ENCODE measurements at places on chromosomes 5 and 9. TPM values are rescaled to one million over a fixed set of nuclear protein-coding genes. Genes with fewer than 3 reads are reported as not detected.

RRAGA gene
- 56.8 TPM for total RNA-seq

COL5A1 gene
- total RNA-seq: not detected

NR5A1 gene
- total RNA-seq: not detected

PCDHB10 gene
- total RNA-seq: not detected

PCDHB5 gene
- not detected for total RNA-seq

WNT8A gene
- not detected for total RNA-seq

SV2C gene
- total RNA-seq: not detected

ENHO gene
- total RNA-seq: not detected

HMMR gene
- 26.8 TPM for total RNA-seq

- no peak for DNase-seq
Observed at GRCh38 chr5:138950421-138951031, 75.4 kb upstream of the LRRTM2 start.

DNA sequence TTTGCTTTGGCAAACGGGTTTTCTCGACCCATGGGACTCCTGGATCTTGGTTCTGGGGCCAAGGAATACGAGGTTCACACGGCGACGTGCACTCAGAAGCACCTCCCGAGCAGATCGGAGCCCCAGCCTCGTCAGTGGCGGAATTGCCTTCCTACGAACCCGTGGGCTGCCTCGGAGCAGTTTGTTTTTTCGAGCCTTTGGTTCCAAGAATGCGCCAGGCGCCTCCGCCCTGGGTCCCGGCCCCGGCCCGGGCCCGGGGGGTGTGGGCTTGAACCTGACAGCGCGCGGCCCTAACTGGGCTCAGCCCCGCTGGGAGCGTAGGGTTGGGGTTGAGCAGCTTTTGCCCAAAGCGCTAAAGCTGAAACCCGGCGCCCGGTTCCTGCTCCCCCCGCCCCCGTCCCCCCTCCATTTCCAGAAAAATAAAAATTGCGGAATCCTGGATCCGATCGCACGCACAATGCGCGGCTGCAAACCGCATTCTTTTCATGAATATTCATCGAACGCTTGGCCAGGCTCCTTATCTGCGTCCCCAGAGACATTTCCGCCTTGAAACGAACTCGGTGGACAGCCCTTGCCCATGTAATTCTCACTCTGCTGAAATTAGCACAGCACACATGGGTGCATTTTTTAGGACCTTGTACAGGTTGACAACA lies 1.0 kb downstream of the BASP1 start:
- no peak for DNase-seq

GRCh38 chr5:86565197-86565789 lies 52.4 kb upstream of the COX7C start:
- DNase-seq: no peak

GRCh38 chr9:113151696-113152630 lies 1.2 kb downstream of the SLC31A2 start:
- DNase-seq: no peak

DNA sequence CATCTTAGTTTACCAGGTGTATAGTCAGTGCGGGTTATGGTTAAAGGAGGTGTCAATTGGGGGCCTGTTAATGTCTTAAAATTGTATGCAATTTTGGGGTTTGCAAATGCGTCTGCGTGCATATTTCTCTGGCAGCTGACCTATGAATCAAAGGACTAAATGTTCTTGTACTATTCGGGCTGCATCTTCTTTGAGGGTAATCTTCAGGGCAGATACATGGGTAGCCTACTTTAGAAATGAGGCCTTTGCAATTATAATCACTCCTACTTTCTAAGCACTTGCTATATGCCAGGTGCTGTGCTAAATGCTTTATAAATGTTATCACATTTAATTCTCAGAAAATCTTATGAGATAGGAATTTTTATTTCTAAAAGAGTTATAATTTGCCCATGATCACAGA lies 58.2 kb downstream of the NDFIP1 start:
- DNase-seq: no peak

DNA sequence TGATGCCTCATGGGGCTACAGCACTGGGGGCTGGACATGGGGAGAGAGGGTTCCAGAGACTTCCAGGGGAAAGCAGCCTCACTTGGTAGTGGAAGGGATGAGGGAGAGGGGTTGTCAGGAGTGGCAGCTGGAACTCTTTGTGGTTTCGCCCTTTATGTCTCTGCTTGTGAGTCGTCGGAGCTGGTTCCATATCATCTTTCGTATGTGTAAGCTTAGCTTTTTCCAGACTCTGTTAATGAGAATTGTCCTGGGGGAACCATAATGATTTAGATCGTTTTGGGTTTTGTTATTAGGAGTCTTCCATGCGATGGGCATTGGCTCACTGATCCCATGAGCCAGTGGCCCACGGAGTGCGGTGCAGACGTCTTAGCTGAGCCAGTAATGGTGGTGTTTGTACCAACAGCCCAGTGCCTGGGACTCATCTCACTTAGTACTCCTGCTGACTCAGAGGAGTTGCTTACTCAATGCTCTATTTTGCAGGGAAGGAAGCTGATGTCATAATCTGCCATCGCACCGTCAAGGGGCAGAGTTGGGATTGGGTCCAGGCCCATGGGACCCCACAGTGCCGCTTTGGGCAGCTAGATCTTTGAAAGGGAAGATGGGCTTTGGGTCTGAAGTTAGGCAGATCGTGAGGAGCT lies 48.5 kb downstream of the NEK6 start:
- no peak for DNase-seq

- DNase-seq: peak; percentile 83
Observed at GRCh38 chr5:178113141-178113787, at the start of gene N4BP3. Gene N4BP3 (plus strand): TSS chr5:178113532. CDS start chr5:178119584, 6,052 bp downstream.

GRCh38 chr5:35337340-35338156 lies 107.3 kb upstream of the PRLR start:
- DNase-seq: no peak

GRCh38 chr5:86974955-86975354 lies 292.7 kb upstream of the RASA1 start:
- DNase-seq: no peak

DNA sequence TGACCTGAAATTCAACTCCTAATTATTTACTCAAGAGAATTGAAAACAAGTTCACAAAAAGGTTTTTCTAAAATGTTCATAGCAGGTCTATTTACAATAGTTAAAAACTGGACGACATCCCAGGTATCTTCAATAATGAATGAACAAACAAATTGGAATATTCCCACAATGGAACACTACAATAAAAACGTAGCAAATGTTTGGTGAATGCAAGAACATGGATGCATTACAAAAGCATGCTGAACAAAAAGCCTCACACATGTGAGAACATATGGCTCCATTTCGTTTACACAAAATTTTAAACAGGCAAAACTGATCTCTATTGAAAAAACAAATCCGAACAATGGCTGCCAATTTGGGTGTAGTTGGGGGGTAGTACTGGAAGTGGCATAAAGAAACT lies 669.9 kb downstream of the MTRR start:
- no peak for DNase-seq

GRCh38 chr5:134153241-134153640 lies 23.5 kb downstream of the SKP1 start:
- no peak for DNase-seq

DNA sequence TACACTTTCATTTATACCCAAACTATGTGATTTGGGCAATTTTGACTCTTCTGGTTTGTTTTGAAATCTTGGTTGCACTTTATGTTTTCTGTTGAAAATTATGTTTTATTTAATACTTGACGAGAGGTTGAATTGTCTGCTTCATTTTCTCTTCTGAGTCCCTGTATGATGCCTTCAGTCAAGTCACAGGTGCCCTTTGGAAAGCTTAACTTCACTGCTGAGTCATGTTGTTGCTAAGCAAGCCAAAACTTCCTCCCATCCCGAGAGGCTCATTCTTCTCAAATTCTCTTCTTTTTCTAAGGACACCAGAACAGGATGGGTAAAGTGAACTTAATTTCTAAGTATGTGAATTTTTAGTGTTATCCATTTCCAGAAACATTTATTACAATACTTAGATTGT lies 455.3 kb upstream of the PTGER4 start:
- no peak for DNase-seq

DNA sequence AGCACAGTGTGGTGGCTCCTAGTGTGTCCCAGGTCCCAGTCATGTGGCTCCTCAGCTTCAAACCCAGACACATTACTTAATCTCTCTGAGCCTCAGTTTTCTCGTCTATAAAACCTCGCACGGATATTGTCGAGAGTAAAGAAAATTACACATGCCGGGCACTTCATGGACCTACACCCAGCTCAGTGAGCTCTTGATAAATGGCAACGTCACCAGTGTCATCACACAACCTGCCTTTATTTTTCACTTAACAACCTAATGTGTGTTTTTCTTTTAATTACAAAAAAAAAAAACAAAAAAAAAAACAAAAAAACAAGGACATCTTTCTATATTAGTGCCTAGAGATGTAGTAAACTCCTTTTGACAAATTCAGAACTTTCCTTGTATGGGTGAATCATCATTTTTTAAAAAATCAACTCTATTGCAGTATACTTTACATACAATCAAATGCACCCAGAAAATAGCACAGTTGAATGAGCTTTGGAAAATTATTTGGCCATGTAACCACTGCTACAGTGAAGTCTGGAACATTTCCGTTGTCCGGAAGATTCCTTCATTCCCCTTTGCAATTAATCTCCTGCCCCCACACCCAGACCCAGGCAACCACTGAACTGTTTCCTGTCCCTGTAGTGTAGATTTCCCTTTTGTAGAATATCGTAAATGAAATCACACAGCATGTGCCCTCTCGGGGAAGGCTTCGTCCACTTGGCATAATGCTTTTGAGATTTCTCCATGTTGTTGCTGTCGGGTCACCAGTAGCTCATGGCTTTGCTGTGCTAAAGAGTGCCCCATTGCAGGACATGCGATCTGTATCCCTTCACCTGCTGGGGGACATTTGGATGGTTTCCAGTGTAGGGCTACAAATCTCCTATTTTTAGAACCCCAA lies 100.4 kb upstream of the LARP1 start:
- DNase-seq: no peak

DNA sequence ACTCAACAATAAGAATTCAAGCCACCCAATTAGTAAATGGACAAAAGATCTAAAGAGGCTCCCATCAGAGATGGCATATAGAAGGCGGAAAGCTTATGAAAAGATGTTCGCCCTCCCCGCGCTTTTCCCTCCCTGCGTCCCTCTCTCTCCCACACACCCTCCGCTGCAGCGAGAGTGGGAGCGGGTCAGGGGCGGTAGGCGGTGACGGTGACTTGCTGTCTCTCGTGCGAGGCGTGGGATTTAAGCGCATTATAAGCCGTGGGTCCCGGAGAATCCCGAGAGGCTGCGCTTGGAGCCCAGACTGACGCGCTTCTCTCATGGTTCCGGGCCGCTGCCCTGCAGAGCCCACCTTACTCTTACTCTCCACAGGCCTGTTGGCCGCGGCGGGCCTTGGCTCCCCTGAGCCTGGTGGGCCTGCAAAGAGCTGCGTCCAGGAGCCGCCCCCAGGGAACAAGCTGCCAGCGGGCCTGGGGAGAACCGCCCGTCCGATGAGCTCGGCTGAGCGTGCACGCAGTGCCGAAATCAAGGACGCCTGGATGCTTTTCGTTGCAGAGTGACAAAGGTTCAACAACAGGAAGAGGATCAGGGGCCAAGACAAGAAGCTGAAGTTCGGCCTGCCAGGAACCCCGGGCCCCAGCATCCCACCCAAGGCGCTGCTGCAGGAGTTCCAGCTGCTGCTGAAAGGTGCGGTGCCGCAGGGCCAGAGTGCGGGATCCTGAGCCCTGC lies 42.6 kb upstream of the BICD2 start:
- DNase-seq: no peak

DNA sequence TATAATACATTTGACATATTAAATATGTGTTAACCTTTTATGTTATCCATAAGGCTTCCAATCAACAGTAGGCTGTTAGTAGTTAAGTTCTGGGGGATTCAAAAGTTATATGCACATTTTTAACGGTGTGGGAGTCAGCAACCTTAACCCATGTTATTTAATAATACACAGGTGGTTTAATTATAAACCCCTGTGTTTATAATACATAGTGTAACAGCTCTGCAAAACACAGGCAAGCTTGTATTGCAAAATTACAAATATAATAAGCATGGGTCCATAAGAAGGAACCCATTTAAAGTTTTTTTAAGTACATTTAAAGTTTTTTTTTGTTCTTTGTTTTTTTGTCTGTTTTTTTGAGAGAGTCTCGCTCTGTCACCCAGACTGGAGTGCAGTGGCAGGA lies 14.5 kb upstream of the RAD23B start:
- DNase-seq: no peak

- no peak for DNase-seq
Observed at GRCh38 chr5:4513381-4513780, 626.7 kb upstream of the ADAMTS16 start.

- no peak for DNase-seq
Observed at GRCh38 chr5:33235824-33236223, 204.9 kb upstream of the TARS1 start.

DNA sequence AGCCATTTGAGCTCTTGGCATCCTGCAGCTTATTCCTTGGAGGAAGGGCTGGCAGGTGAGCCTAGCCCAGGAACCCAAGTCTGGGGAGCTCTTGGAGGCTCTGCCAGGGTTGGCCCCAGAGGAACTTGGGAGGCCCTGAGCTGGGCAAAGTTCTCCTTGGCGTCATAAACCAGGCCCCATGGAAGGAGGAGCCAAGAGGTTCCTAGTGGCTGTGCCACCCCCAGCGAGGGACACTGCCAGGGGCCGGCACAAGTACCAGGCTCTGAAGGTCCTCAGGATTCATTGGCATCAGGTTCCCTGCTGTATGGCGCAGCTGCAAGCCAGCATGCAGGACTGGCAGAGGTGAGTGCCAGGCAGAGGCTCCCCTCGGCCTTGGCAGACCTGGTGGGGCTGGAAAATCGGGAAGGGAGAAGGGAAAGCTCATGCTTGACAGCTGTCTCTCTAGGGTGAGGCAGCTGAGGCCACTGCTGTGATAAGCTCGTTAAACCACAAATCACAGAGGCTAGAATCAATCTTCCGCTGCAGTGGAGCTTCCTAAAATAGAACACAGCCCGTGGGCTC lies 54.6 kb upstream of the SYNPO start:
- DNase-seq: no peak

GRCh38 chr5:163756170-163756569 lies 250.8 kb downstream of the MAT2B start:
- DNase-seq: no peak

GRCh38 chr9:79651251-79651795 lies 79.6 kb downstream of the TLE4 start:
- DNase-seq: no peak

- DNase-seq: no peak
Observed at GRCh38 chr9:134880484-134881312, at the start of gene FCN2. Gene FCN2 (plus strand): TSS chr9:134880810. CDS start chr9:134880822, 12 bp downstream.

DNA sequence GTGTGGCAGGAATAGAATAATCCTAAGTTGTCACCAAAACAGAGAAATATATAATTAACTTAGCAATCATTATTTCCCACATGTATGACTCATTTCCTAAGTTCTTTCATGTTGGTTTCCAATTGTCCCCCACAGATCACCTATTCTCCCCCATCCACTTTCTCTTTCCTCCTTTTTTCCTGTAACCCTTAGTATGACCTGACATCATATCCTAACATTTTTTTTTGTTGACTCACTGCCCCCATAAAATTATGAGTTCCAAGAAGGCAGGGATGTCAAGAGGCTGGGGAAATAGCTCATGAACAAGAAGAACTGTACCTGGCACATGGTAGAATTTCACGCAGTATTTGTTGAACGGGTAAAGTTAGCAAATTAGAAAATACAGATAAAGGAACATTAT lies 186.7 kb downstream of the DCP2 start:
- no peak for DNase-seq

GRCh38 chr9:14849851-14850250 lies 60.4 kb downstream of the FREM1 start:
- DNase-seq: no peak

- DNase-seq: no peak
Observed at GRCh38 chr5:14953075-14953607, 81.6 kb upstream of the ANKH start.

- DNase-seq: no peak
Observed at GRCh38 chr9:81613002-81613812, 76.1 kb downstream of the TLE1 start.

GRCh38 chr5:38994324-38994927 lies 79.8 kb downstream of the RICTOR start:
- DNase-seq: no peak
